Vagina (tissue), 2 donors: ENCODE measurements at places on chromosomes 7 and 10. TPM values are rescaled to one million over a fixed set of nuclear protein-coding genes. Genes with fewer than 3 reads are reported as not detected.

Gene DYNC1I1
- total RNA-seq, result 12.0 TPM

Gene NOBOX
- total RNA-seq, result not detected

Gene THAP5
- 14.5 TPM for total RNA-seq

Gene PDZD8
- 27.0 TPM for total RNA-seq

Gene FBXL13
- 0.98 TPM for total RNA-seq

Gene ZNF488
- total RNA-seq, result not detected

Gene CLDN3
- not detected for total RNA-seq

Gene LIPF
- total RNA-seq, result not detected

Gene EVX1
- 2.5 TPM for total RNA-seq

Gene DRGX
- not detected for total RNA-seq

Gene CPVL
- total RNA-seq, result 9.6 TPM

Gene SLC13A1
- not detected for total RNA-seq

DNA sequence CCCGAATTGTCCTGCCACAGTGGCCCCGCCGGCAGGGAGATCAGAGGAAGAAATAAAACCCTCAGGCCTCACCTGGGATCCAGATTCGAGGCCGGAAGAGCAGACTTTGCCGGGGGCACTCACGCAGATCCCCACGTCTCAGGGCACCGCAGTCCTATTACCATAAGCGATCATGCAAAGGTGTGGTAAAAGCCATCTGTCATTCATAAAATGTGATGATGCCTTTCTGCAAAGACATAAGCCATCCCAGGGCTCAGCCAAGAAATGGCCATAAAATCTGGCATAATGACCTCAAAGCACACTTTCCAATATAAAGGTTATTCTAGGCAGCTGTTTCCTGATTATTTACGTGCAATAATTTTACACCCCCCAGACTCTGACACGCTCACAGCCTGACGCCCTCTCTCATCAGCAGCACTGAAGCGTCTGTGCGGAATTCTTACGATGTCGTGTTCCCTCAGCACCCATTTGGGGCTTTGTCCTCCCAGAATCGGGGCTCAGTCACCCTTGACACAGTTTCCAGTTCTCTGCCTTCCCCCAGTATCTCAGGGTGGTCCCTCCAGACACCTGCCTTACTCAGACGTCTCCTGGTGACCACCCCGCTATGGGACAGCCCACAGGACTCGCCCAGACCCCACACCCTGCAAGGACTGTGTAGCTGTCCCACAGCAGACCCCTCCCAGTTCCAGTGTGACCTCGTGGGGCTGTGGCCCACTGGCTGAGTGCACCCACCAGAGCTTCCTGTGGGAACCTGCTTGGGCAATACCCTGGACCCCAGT, 74.3 kb upstream of the FAM20C start:
- DNase-seq, result peak; percentile 52
- no peaks in the 10 kb centered on the region for H3K36me3 ChIP-seq
- H3K27me3 ChIP-seq, result no peaks in the 10 kb centered on the region
- H3K27ac ChIP-seq, result no peak overlapping the region
- no peaks in the 10 kb centered on the region for H3K4me1 ChIP-seq

DNA sequence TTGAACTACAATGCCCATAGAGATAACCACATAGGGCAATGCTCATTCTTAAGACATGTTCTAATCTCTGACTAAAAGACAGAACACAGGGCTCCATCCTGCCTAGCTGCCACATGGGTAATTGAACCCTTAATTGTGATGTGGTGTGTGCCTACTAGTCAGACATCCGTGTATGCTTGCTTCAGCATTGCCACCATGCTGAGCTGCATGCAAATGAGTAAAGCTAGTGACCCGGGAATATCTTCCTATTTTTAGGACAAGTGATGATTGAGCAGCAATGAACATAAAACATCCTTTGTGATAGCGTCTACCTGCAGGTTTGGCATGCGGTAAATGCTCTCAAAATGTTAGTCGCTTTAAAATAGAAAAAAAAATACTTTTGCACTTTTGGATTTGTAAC, 115.8 kb downstream of the MAGI2 start:
- no peak for DNase-seq
- H3K27me3 ChIP-seq, result no peaks in the 10 kb centered on the region
- H3K4me3 ChIP-seq, result no peak overlapping the region
- no peaks in the 10 kb centered on the region for H3K4me1 ChIP-seq
- H3K36me3 ChIP-seq, result no peaks in the 10 kb centered on the region
- H3K27ac ChIP-seq, result no peak overlapping the region

GRCh38 chr10:18666810-18667209, 7.6 kb downstream of the ARL5B start:
- no peak overlapping the region for H3K27ac ChIP-seq
- DNase-seq, result no peak
- peaks cover 37% of the 10 kb centered on the region for H3K4me1 ChIP-seq
- no peak overlapping the region for H3K4me3 ChIP-seq

GRCh38 chr10:12350167-12350872, 973 bp downstream of the CAMK1D start:
- peaks cover 34% of the 10 kb centered on the region for H3K4me1 ChIP-seq
- H3K27me3 ChIP-seq, result no peaks in the 10 kb centered on the region
- H3K27ac ChIP-seq, result peak overlapping the region; percentile 94
- DNase-seq, result no peak

DNA sequence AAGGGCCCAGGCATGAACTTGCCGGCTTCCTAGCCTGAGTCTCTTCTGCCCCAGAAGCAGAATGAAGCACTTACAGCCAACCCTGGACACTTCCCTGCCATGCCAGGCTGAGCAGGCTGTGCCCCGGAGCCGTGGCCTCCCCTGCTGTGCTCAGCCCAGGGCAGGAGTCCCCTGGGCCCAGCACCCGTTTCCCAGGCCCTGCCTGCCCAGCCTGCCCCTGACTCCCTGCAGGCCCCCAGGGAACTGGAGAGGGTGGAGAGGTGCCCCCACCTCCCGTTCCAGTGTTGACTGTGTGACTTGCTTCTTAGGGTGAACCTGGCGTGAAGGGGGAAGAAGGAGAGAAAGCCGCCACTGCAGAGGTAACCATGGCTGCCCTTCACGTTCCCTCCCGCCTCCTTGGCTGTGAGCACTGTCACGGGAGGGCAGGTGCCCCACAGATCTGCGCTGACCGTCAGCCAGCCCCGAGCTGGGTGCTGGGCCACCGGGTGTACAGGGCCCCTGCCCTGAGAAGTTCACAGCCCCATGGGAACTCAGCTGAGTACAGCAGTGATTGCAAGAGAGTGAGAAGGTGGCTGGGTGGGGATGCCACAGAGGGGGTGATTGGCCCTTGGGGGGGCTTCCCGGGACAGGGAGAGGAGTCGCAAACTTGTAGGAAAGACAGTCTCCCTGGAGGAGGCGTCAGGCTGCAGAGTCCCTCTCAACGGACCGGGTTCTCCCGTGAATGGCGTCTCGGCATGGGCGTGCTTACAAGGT, 75.9 kb downstream of the MYL10 start:
- H3K27ac ChIP-seq, result no peak overlapping the region
- H3K4me3 ChIP-seq, result no peak overlapping the region
- no peaks in the 10 kb centered on the region for H3K36me3 ChIP-seq
- no peaks in the 10 kb centered on the region for H3K27me3 ChIP-seq
- peak; percentile 90 for DNase-seq
- H3K4me1 ChIP-seq, result no peaks in the 10 kb centered on the region

- no peak overlapping the region for H3K27ac ChIP-seq
- H3K36me3 ChIP-seq, result no peaks in the 10 kb centered on the region
- no peaks in the 10 kb centered on the region for H3K4me1 ChIP-seq
- H3K27me3 ChIP-seq, result no peaks in the 10 kb centered on the region
- no peak overlapping the region for H3K4me3 ChIP-seq
- DNase-seq, result no peak
Measured at GRCh38 chr7:108026116-108026515, 23.2 kb upstream of the LAMB1 start.

GRCh38 chr7:101330011-101330484, 8.4 kb upstream of the IFT22 start:
- H3K27me3 ChIP-seq, result no peaks in the 10 kb centered on the region
- H3K4me3 ChIP-seq, result no peak overlapping the region
- no peaks in the 10 kb centered on the region for H3K36me3 ChIP-seq
- no peak for DNase-seq

DNA sequence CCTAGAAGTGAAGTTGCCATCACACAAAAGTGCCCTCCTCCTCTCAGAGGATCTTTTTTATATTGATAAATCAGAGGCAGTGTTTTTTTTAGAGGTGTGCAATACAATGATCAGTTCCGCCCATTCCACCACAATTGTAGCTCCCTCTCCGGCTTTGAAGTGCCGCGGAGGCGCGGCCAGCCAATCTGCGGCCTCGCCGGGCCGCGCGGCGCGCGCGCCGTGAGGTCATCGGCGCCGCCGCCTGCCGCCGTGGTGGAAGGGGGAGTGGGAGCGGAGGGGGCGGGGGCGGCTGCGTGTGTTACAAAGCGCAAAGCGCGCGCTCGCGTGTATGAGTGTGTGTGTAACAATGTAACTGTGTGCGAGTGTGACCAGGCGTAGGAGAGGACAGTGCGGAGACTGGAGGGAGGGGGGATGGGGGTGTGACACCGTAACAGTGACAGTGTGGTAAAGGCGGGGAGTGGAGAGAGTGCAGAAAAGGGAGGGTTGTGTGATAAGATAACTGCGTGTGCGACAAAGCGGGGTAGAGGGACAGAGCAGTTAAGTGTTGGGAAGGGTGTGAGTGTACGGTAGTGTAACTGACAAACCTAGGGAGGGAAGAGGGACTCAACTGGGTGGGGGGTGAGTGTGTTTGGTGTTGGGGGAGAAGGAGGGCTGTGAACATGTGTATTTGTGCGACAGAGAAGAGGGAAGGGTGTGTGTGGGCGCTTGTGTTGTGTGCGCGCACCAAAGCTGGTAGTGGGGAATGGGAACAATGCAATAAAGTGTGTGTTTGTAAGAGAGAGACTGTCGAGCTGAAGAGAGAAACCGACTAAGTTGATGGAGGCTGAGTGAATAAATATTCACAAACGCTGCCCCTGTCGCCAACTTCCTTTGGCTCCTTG, at the start of gene SP8:
Gene SP8 (minus strand): TSS at position 108 of the 881 bp plus-strand sequence. CDS start 88 bp downstream, at position 20.
- peak within 1 kb of the TSS; percentile 31 for H3K4me3 ChIP-seq
- no peak within 1 kb of the TSS for H3K27ac ChIP-seq
- DNase-seq, result no peak
- H3K27me3 ChIP-seq, result peaks cover 8% of the 10 kb centered on the region

- no peaks in the 10 kb centered on the region for H3K36me3 ChIP-seq
- no peak overlapping the region for H3K27ac ChIP-seq
- H3K4me3 ChIP-seq, result no peak overlapping the region
- no peaks in the 10 kb centered on the region for H3K27me3 ChIP-seq
- H3K4me1 ChIP-seq, result no peaks in the 10 kb centered on the region
- no peak for DNase-seq
Measured at GRCh38 chr10:98899018-98899417, 336.6 kb downstream of the HPSE2 start.

- H3K4me3 ChIP-seq, result no peak overlapping the region
- H3K36me3 ChIP-seq, result no peaks in the 10 kb centered on the region
- no peak overlapping the region for H3K27ac ChIP-seq
Measured at GRCh38 chr10:475709-476454, 213.6 kb downstream of the DIP2C start.

GRCh38 chr10:116998172-116998571, 6.8 kb downstream of the SHTN1 start:
- H3K27me3 ChIP-seq, result no peaks in the 10 kb centered on the region
- H3K36me3 ChIP-seq, result no peaks in the 10 kb centered on the region
- no peak for DNase-seq

DNA sequence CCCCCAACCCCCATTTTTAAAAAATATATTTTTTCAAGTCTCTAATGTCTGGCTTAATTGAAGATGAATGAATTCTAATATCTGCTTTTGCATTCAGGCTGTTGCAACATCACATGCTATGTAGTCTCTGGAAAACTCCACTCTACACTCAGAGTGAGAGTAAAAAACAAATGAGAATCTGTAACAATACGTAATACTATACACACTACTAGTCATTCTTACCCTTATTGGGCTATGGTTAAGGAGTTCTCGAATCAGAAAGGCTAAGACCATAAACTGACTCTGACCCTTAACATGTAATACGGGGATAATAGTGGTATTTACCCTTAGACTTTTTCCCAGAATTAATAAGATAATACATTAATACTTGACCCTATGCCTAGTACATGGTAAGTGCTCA, 42.9 kb upstream of the TMEM168 start:
- H3K27me3 ChIP-seq, result no peaks in the 10 kb centered on the region
- H3K4me3 ChIP-seq, result no peak overlapping the region
- no peaks in the 10 kb centered on the region for H3K4me1 ChIP-seq
- H3K36me3 ChIP-seq, result no peaks in the 10 kb centered on the region

DNA sequence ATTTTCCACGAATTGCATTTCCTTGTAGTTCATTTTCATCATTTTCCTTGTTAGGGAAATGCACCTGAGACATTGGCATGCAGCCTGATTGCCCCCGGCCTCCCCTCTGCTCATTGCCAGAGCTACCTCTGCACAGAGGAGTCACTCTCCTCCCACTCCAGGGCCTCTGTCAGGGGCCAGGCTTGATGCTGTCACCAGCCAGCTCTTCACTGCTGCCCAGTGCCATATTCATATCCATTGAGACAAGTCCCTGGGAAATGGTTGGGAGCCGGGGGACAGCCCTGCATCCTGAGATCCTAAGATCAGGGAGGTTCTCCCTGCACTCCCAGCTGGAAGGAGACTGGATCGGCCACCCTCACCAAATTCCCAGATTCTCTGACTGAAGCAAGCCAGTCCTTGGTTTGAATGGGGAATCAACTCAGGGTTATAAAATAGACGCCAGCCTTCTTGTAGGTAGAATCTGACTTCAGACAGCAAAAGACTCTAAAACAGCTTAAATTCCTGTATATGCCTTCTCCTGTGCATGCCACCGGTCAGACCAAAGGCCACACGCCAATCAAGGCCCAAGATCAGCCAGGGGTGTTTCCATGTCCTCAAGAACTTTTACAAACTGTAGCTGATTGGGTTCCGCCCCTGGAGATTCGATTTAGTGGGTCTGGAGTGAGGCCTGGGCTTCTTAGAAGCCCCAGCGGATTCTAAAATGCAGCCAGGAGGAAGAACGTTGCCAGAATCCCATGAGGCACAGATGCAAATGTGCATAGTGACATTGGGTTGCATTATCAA, 86.5 kb downstream of the PARP12 start:
- H3K27ac ChIP-seq, result no peak overlapping the region
- no peaks in the 10 kb centered on the region for H3K27me3 ChIP-seq
- DNase-seq, result no peak
- no peaks in the 10 kb centered on the region for H3K36me3 ChIP-seq

DNA sequence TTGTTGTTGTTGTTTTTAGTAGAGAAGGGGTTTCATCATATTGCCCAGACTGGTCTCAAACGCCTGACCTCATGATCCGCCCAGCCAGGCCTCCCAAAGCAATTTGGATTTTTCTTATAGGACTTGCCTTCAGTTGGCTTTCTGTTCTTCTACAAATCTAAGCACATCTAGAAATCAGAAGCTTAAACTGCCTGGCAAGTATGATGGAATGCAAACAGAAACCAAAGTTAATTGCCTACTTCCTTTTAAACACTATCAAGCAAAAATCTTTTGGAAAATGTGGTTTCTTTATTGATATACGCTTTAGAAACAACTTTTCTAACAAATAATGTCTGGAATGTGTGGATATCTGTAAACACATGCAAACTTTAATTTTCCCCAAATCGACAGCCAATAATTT, 64.9 kb downstream of the USP6NL start:
- no peak overlapping the region for H3K27ac ChIP-seq
- H3K4me1 ChIP-seq, result peaks cover 3% of the 10 kb centered on the region
- no peak for DNase-seq
- H3K27me3 ChIP-seq, result no peaks in the 10 kb centered on the region

GRCh38 chr7:37180828-37181549, 267.7 kb downstream of the ELMO1 start:
- H3K4me1 ChIP-seq, result peaks cover 6% of the 10 kb centered on the region
- H3K36me3 ChIP-seq, result no peaks in the 10 kb centered on the region
- no peaks in the 10 kb centered on the region for H3K27me3 ChIP-seq
- H3K27ac ChIP-seq, result no peak overlapping the region

GRCh38 chr10:87658858-87659555, 671 bp upstream of the PAPSS2 start:
- no peaks in the 10 kb centered on the region for H3K27me3 ChIP-seq
- no peak for DNase-seq
- H3K4me1 ChIP-seq, result peaks cover 18% of the 10 kb centered on the region
- H3K36me3 ChIP-seq, result no peaks in the 10 kb centered on the region
